ENCODE measurements at places on chromosomes 1 and 21.

- DNase-seq, result no peak
These were observed 55.2 kb downstream of the ARHGAP29 start for GRCh38 chr1:94182191-94182590.

- DNase-seq, result peak; percentile 52
These were observed 44.5 kb upstream of the CRNN start for GRCh38 chr1:152458384-152459185.

- no peak for DNase-seq
These were observed 64.7 kb upstream of the LRRC7 start for GRCh38 chr1:69502991-69503390.

DNA sequence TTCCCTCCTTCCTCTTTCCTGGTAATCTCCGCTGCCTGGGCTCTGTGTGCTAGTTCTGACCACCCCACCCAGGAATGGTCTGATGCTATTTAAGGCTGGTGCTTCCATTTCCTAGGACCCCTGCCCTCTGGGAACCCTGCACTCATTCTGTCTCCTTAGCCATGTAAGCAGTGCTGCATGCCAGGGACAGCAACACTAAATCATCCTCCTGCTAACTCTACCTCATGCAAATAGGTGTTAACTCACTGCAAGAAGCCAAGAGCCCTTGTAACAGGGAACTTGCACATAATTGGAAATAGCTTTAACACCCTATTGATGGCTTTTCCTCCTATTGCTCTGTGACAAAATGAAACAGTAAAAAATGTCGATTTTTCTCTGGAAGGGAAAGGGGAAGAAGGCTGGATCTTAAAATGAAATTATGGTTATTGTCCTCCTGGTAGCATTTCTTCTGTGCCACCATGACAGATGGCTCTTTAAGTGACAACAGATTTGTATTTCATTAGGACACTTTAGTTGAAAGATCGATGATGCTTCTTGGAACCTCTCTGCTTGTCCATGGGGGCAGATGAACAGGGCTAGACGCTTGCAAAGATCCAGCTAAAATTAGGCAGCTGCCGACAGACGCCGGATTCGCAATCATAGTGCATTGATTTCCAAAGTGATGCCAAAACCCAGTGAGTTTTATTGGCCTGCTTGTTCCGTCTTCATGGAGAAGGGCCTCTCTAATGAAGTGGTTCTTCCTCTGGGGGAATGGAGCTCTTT is 551.7 kb downstream of the MATN1 start:
- DNase-seq, result no peak

DNA sequence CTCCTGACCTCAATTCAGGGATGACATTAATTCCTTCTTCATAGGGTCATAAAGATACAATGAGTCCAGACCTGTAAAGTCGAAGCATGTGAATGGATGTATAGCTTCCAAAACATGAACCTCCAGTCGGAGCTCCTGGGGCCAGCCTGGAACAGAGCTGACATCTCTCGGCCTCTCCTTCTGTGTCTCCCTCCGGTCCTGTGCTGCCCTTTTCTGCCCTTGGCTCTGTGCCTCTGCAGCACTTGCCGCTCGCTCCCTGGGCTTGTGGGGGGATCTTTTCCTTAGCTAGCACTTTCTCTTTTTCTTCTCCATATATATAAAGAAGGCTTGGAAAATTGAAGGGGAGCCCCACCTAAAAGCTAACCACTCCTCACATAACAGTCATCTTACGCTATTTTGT is 42.5 kb downstream of the TMCC2 start:
- no peak for DNase-seq

DNA sequence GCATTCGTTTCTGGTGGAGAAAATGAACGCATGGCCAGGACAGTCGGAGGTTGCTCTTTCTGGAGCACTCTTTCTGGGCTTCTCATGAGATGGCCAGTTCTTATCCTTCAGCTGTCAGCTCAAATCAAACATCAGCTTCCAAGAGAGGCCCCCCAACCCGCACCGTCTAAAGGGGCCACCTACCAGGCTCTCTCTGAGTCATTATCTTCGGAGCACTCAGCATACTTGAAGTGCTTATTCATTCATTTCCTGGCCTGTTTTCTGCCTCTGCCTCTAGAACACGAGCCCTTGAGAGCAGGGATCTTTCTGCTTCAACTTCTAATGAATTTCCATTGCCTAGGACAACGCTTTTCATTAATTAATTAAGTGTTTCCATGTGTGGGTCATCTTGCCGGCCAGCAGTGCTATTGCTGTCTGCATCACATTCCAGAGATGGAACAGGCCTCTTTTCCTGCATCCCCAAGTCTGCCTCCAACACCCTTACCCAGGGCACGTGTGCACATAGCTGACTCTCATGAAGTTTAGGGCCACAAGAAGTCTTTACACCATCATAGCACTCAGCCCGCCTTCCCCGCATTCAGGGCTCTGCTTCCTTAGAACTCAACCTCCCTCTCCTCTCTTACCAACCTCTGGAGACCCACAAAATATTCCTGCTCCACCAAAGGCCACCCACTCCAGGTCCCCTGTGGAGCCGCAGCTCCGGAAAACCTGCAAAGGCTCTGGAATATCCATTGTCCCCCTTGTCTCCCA is 52.1 kb upstream of the LAPTM5 start:
- DNase-seq, result no peak

DNA sequence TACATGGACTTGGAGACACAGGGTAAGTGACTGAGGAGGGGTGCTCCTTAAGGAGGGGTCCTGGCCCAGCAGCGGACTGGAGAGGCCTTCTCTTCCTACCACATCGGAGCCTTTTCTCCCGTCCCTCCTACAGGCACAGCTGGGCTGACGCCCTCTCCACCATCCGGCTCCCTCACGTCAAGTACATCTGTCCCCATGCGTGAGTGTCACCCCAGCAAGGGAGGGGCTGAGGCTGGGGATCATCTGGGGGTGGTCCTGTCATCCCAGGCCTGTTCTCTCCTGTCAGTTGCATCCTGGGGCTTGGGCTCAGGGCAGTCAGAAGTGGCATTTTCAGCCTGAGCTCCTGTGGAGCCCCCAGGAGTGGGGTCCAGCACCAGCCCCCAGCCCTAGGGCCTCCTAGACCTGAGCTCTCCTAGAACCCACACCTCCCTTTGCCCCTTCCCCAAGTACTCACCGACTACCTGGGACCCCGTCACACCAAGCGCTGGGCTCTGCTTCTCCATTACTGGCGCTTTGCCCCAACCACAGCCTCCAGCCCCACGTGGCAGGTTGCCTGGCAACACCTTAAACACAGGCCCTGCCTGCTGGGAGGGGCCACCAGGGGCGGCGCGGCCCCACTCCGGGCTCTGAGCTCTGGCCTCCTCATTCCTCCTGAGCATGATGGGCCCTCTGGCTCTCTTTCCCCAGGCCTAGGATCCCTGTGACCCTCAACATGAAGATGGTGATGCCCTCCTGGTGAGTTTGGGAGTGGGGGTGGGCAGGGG is 2.3 kb downstream of the LYPLA2 start:
- peak; percentile 68 for DNase-seq

DNA sequence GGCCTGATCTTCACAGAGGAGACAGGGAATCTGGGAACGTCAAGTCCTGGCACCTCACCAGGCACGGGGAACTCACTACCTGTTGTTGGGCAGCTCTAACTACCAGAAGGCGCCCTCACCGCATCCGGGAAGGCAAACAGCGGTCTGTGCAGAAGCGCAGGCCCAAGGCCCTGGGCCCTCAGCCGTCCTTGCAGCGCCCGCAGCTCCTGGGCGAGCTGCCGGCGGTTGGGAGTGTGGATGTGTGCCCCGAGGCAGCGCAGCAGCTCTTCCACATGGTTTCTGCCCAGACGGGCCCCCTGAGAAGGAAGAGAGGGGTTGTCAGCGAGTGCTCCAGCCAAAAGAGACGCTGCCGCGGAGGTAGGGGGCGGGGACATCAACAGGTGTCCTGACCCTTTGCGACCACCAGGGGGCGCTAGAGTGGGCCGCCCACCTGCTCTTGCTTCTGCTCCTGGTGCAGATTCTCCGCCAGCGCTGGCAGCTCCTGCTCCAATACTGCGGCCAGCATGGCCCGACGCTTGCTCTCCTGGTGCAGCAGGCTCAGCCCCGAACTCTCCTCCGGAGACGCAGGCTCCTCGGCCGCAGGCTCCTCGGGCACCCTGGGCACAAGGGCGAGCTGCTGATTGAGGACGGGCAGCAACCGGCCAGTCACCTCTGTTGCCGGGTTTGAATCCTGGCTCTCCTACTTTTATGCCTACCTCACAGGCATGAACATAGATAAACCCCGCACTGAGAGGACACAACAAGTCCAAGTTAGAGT is 9.3 kb downstream of the MAP3K6 start:
- peak; percentile 81 for DNase-seq

- DNase-seq, result no peak
These were observed 130.4 kb downstream of the SETD4 start for GRCh38 chr21:35929901-35930300.

DNA sequence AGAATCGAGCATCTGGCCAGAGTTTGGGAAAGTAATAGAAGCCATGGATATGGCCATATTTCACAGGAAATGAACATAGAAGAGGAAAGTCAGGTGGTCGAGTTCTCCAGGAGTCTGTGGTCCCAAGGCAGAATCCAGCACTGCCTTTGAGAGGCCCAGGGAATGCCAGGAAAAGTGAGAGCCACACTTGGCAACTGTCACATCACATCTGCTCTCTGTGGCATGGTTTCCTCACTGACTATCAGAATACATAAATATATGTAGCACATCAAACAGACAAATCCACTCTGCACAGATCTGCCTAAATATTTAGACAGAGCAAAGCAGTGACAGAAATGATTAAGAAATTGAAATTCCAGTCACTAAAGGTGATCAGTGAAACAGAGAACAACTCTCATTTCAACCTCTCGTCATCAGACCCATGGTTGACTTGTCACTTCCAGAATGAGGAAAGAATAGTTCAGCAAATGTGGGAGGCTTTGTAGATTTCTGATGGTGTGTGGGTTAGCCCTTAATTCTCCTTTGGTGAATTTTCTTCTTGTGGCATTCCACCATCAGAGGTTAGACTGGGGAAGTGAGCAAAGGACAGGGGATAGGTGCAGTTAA is 58.8 kb upstream of the MAN1A2 start:
- no peak for DNase-seq

DNA sequence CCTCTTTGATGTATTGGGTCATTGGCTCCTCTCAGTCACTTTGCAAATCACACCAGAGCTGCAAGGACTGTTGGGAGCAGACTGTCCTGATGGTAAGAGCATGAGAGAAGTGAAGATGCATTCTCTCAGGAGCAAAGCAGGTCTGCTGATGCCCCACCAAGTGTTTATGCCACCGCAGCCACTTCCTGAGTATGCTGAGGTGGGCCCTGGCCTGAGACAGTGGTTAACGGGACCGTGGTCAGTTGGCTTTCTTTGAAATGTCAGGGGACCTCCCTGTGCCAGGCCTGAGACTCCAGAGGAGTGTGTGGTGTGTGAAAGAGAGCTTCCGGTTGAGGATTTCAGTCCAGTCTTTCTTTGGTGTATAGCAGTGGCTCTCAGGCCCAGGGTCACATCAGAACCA is 79.4 kb downstream of the SPATA46 start:
- no peak for DNase-seq

DNA sequence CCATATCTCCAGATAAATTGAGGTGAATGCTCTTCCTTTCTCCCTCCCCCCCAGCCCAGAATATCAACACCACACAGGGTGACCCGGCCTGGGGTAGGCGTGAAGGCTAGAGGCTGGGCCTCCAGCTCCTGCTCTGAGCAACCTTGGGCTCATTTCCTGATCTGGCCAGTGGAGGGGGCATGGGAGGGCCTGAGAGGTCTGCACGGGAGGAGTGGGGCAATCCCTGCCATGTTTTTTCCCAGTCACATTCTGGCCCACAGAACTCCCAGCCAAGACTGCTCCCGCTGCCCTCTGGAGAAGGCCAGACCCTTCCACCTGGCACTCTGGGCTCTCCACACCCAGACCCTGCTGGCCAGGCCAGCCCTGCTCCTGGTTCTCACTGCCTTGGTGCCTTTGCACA is 3.9 kb downstream of the CLDN19 start:
- no peak for DNase-seq

GRCh38 chr1:94608142-94608851 is 66.7 kb upstream of the F3 start:
- no peak for DNase-seq

GRCh38 chr1:41478118-41478748 is 6.2 kb downstream of the EDN2 start:
- DNase-seq, result peak; percentile 33

- no peak for DNase-seq
These were observed 135.9 kb downstream of the FGGY start for GRCh38 chr1:59432531-59433439.

- DNase-seq, result peak; percentile 55
These were observed 6.2 kb upstream of the ANKRD65 start for GRCh38 chr1:1427106-1427819.

DNA sequence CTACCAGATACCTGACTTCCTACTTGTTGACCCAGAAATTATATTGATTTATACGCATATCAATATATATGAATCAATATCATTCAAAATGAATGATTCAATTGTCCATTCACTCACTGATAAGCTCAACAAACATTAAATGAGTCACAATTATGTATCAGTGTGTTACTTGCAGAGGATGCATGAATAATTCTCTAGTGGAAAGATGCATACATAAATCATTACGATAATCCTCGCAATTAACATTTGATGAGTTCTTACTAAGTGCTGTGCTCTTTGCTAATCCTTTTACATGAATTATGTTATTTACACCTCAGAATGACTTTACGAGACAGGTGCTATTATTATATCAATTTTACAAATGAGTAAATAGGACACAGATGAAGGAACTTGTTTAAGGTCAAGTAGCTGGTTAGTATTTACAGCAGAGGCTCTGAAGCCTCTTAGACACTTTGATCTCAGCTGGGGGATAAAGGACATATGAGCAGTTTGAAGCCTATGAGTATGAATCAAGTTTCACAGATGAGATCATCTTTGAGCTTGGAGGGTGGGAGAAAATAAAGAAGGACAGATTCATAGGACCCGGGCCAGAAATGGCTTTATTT is 112.8 kb upstream of the ADAMTS5 start:
- DNase-seq, result no peak

GRCh38 chr1:175409938-175410337 is 217.4 kb upstream of the KIAA0040 start:
- no peak for DNase-seq

DNA sequence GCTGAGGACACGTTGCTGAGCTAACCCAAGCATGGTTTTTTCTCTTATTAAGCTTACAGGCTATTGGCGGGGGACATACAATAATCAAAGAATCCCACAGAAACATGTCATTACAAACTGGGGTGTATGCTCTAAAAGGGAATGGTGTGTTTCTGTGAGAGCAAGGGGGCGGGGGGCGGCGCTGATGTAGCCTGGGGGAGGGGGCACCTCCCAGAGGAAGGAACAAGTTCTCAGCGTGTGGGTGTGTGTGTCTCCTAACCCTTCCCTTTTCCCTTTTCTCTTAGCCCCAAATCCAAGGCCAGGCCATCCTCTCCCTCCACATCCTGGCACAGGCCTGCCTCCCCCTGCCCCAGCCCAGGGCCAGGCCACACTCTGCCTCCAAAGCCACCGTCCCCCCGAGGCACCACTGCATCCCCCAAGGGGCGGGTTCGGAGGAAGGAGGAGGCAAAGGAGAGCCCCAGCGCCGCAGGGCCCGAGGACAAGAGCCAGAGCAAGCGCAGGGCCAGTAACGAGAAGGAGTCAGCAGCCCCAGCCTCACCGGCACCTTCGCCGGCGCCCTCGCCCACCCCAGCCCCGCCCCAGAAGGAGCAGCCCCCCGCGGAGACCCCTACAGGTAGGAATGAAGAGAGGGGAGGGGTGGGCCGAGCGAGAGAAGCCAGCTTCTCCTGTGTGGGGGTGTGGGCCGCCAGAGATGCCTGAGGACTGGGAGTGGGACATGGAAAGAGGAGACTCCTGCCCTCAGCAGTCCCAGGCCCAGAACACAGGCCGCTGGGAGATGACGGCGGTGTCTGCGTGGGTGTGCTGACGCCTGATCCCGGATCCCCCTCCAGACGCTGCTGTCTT is 21.9 kb downstream of the MAP7D1 start:
- DNase-seq, result no peak

Data from right lobe of liver (tissue), 6 donors.